ENCODE measurements at places on chromosomes 7 and 10. TPM values are rescaled to one million over a fixed set of nuclear protein-coding genes. Genes with fewer than 3 reads are reported as not detected.
A peak's percentile ranks its signal among the peaks of the same experiment; 100 is the strongest.

The CPA2 gene
- not detected for polyA plus RNA-seq

DNA sequence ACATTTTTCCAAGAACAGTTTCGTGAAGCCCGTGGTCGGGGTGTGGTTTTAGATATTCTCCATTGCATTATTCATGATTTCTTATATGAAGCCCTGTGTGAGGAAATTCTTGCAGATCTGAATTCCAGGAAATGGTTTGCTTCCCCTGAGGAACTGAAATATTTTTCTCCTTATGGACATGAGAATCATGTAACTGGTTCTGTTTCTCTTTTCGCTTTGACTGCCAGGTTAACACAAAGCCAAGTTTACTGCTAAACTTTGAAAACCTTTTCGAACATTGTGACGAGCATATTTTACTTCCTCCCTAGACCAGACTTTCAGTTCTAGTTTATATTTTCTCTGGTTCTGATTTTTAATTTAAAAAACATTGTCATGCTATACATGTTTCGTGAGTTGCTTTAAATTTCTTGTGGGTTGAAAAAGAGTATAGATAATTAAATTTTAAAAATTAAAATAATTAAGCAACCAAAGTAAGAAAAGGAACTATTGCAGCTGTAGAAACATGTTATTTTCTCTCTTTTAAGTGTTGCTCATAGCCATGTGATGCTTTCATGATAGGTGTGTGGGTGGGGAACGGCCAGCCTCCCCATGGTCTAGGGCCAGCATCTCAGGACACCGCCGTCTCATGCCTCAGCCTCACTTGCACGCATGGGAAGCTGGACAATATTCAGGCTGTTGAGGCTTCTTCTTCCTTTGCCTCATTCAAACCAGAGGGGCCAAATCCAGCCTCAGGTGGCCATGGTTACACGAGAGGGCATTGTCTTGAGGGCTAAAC is 97.1 kb downstream of the CREB5 start:
- peak; percentile 18 for DNase-seq

- no peak for DNase-seq
These were observed 105.2 kb downstream of the TCERG1L start for GRCh38 chr10:131206111-131206995.

DNA sequence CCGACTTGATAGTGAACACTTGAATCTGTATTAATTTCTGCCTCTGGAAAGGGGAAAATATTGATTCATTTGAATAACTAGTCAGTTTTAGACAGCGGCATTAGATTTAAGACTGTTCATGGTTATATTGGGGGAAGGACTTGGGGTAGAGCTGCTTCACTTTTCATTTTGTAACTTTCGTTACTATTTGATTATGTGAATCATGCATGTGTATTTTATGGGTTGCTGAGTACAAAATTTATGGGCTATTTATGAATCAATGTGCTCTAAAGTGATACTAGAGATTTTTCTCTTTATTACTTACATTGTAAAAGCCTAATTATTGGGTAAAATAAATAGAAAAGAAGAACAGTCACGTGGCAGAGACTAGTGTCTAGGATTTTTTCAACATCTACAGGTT is 4.9 kb downstream of the GLUD1 start:
- no peak for DNase-seq
